ENCODE measurements at places on chromosomes 16 and 17. TPM values are rescaled to one million over a fixed set of nuclear protein-coding genes. Genes with fewer than 3 reads are reported as not detected.

The TBC1D3E gene
- not detected for total RNA-seq

The CMTM1 gene
- 1.4 TPM for total RNA-seq

The CA10 gene
- total RNA-seq: not detected

The ZFPM1 gene
- total RNA-seq: 6.1 TPM

The SULT1A4 gene
- 33.0 TPM for total RNA-seq

The CA5A gene
- not detected for total RNA-seq

The CBFA2T3 gene
- total RNA-seq: 0.43 TPM

The TP53TG3B gene
- not detected for total RNA-seq

The IKZF3 gene
- total RNA-seq: not detected

The RAB26 gene
- total RNA-seq: 2.9 TPM

The CDRT15L2 gene
- total RNA-seq: not detected

The SAMD14 gene
- 0.68 TPM for total RNA-seq

The OMG gene
- total RNA-seq: not detected

The SPNS3 gene
- not detected for total RNA-seq

The HIC1 gene
- total RNA-seq: 1.3 TPM

The CDC27 gene
- total RNA-seq: 79.6 TPM

The HEXD gene
- 12.8 TPM for total RNA-seq

The CLEC3A gene
- not detected for total RNA-seq

The CLEC10A gene
- not detected for total RNA-seq

The DNAI2 gene
- not detected for total RNA-seq

The TSPOAP1 gene
- not detected for total RNA-seq

The TNP2 gene
- total RNA-seq: not detected

The CES1 gene
- total RNA-seq: 31.7 TPM

The TP53TG3 gene
- total RNA-seq: 0.61 TPM

The MT1E gene
- total RNA-seq: 0.69 TPM

The FGF11 gene
- 1.1 TPM for total RNA-seq

The RBBP6 gene
- total RNA-seq: 22.6 TPM

The HBA1 gene
- total RNA-seq: 1.4 TPM

The RNF213 gene
- total RNA-seq: 54.9 TPM

The CNOT1 gene
- total RNA-seq: 118 TPM

The SLC13A2 gene
- 0.14 TPM for total RNA-seq

The RAB37 gene
- total RNA-seq: 1.1 TPM

The ATP2C2 gene
- 0.15 TPM for total RNA-seq

The GP2 gene
- total RNA-seq: not detected

The DNAH3 gene
- 0.22 TPM for total RNA-seq

The CEMP1 gene
- 0.12 TPM for total RNA-seq

The C17orf67 gene
- 1.5 TPM for total RNA-seq

The PPP1R27 gene
- total RNA-seq: not detected

The MT1G gene
- total RNA-seq: not detected

The OR3A3 gene
- total RNA-seq: not detected

The AANAT gene
- total RNA-seq: 0.26 TPM

The HOXB13 gene
- 2.1 TPM for total RNA-seq

The GNG13 gene
- not detected for total RNA-seq

The KAT2A gene
- 36.5 TPM for total RNA-seq

The COL1A1 gene
- 6.5 TPM for total RNA-seq

All from A549 treated with GW870086 at 1 μM for 4 hours (cell line).